ENCODE measurements at places on chromosomes 2 and 18.

DNA sequence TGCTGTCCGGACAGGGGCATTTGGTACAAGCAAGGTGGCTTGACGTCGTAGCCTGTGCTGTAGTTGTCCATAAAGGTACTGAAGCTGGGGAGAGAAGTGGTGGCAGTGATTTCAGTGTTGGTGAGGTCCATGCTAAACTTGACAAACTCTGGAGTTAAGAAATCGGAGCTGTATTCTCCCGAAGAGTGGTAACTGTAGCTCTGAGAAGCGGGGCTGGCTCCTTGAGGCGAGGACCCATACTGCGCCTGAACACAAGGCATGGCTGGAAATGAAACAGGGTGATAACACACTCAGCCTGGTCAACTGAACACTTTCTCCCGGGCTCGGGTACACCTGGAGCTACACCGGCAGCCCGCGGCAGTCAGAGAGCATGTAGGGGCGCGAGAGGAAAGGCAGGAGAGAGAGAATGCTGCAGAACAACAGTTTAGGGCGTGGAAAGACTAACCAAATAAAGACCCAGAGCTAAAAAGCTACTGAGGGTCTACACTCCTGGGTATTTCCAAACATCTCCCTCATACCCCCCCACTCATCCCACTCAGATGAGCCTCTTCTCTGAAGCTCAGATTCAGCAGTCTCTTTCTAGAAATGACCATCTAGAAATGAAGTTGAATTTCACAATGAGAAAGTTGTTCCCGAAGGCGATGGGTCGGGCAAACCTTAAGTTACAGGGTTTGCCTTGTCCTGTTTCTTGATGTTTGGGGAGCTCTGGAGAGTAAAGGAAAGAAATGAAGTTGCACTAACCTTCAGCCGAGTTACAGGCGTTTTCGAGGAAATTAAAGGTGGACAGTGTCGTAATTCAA, 2.4 kb downstream of the NR4A2 start:
- DNase-seq: no peak

GRCh38 chr2:185284696-185285095, 453.9 kb upstream of the FSIP2 start:
- DNase-seq: no peak

GRCh38 chr2:181846399-181847197, 44.9 kb upstream of the ITPRID2 start:
- no peak for DNase-seq

GRCh38 chr2:64652231-64653108, 1.2 kb downstream of the SERTAD2 start:
- no peak for DNase-seq

DNA sequence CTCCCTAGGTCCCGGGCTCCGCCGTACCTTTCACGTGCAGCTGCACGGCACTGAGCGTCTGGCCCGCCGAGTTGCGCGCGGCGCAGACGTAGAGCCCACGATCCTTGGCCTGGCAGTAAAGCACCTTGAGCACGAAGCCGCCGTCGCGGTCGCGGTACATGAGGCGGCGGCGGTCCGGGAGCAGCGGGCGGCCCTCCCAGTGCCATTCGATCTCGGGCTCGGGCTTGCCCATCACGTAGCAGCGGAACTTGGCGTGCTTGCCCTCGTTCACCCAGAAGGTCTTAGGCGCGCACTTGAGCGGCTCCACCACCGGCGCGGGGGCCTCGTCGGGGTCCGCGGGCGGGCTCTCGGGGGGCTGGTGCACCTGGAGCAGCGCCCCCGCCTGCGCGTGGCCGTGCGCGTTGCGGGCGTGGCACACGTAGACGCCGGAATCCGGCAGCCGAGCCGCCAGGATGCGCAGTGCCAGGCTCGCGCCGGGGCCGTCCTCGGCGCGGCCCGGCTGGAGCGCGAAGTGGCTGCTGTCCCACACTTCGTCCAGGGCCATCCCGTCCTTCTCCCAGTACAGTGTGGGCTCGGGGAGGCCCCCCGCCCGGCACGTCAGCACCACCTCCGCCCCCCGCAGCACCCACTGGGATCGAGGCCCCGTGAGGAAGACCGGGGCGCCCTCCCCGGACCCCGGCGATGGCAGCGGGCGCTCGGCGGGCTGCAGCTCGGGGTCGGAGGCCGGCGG, 980 bp downstream of the OBSL1 start:
- no peak for DNase-seq

DNA sequence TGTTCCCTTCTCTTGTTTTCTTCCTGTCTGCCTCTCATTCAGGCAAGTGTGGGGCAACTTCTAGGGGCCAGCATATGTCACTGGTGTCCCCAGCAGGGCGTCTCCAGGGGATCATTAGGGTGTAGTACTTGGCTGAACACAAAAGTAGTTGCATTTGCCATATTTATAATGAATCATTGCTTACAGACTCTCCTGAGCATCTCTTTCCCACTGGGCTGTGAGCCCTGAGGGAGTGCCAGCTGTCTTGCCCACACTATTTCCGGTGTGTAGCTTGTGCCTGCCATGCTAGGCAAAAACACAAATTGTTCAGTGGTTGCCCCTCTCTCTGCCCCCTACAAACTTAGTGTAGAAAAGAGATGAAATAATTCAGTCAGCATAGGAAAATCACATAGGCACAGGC, 40.8 kb upstream of the SCLY start:
- DNase-seq: no peak

DNA sequence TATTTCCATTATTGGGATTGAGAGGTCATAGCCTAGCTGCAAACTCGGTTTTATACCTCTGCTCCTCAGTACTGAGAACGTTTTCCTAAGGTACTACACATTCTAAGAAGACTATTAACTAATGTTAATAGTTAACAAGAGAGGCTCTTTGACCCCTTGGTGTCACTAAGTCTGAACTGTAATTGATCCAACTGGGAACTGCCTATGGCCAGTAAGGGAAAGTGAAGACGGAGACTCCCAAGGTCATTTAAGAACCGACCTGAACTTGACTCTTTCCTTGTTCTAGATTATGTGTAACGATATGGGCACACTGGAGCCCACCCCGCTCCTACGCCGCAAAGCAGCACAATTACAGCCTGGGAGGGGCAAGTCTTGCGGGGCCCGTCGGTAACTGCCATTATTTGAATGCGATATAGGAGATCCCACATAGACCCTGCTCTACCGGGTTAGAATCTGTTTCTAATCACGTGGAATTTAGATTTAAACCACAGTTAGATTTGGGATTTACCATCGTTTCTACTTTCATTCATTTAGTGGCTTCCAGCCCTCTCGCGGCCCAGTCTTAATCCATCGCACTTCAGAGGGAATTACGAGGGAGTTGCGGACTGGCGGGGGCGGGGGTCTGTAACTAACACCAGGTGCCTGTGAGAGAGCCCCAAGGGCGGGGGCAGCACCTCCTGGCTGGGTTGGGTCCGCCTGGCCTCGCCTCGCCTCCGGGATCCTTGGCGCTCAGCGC, 84.1 kb upstream of the EPB41L3 start:
- no peak for DNase-seq

DNA sequence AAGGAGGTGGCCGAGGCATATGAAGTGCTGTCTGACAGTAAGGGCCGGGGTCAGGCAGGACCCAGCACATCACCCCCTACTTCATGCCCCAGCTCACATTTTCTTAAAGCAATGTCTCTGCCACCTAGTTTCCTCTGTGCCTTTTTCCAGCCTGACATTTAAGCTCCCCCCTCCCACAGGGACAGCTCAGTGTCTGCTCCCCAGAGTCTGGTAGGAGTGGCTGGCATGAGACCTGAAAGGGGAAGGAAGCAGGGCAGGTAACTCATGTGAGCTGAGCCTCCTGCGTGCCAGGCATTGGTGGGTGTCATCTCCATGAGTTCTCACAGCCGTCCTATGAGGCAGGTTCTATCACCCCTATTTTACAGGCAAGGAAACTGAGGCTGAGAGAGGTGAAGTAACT, 1.5 kb downstream of the DNAJB2 start:
- DNase-seq: no peak

DNA sequence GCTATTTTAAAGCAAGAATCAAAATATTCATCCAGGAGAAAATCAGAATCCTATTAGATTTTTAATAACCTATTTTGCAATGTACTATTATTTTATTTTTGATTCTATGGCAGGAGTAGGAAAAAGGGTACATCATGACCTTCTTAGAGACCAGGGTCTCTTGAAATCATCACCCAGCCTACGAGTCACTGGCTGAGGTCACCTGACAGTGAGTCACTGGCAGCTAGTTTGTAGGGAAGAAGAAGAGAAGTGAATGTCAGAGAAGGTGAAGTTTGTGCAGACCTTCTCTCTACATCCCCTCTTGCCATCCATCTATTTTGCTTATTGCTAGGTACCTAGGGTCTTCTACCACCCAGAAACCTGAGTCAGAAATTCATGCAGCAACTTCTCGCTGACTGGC, 144.2 kb downstream of the ALK start:
- no peak for DNase-seq

- no peak for DNase-seq
Observed at GRCh38 chr2:55459279-55459678, 39.6 kb upstream of the CCDC88A start.

GRCh38 chr18:11495441-11495840, 114.0 kb upstream of the SLC35G4 start:
- DNase-seq: no peak

DNA sequence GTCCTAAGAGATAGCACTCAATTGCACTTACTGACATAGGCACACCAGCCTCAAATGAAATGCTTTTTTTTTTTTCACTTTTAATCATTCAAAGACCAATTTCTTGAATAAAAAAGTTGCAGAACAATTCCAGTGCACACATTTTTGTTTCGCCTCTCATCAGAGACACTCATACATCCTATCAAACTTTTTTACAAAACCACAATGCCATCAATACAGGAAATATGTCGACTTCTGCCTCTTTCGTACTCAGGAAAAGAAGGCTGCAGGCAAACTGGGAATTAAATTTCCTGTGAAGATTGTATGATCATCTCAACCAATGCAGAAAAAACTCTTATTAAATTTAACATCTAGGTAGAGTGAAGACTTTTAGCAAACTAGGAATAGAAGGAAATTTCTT, 112.4 kb downstream of the DNER start:
- no peak for DNase-seq

DNA sequence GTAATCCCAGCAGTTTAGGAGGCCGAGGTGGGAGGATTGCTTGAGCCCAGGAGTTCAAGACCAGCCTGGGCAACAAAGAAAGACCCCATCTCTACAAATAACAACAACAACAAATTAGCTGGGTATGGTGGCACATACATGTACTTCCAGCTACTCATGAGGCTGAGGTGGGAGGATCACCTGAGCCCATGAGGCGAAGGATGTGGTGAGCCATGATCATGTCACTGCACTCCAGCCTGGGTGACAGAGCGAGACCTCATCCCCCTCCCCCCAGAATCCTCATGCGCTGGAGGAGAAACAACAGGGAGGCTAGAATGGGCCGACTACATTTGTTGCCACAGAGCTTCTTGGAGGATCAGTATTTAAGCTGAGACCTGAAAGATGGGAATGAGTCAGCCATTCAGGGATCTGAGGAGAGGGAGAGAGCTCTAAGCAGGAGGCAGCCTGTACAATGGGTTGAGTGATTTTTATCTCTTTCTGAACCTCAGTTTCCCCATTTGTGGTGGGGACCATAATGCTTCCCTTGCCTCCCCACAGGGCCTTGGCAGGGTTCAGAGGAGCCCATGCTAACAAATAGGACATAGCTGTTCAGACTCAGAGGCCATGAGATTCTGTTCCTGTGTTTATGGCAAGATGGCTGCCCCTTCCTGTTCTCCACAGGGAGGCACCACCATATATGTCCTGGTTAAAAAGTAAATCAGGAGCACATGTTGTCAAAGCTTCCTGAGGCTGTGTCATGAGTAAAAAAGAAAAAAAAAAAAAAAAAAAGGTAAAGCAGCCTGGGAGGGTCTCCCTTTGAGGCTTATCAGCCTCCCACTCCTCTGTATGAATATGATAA, 131.4 kb upstream of the HAAO start:
- DNase-seq: no peak

GRCh38 chr2:47336259-47337238, 66.4 kb upstream of the MSH2 start:
- no peak for DNase-seq

GRCh38 chr2:237270520-237270919, 143.4 kb downstream of the COL6A3 start:
- DNase-seq: no peak

DNA sequence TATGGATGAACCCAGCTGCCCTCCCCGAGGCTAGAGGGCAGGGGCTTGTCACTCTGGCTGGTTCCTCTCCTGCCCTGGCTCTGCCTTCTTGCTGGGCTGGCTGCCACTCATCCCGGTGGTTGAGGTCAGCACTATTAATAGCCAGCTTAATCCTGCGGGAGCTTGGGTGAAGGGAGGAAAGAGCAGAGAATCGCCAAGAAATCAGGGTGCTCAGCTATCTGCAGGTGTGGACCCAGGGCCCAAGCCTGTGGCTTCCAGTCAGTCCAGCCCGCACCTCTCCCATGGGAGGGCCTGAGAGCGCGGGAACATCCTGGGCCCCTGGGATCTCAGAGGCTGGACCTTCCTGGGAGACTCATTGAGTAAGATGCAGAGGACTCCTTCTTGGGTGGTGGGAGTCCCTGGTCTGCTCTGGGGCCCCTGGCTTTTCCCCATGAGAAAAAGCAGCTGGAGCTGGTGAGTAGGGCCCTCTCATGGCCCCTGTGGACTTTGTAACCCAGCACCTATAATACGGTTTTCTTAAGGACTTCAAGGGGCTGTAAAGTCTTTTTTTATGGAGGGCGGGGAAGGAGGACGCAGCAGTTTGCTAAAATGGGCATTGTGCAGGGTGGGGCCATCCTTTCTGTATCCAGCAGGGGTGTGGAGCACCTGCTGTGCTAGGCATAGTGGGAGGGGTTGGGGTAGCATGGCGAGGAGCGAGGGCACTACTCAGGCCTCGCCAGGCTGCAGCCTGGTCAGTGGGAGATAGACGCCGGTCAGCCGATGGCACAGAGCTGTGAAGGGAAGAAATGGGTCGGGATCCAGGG, 27.4 kb upstream of the CNNM3 start:
- DNase-seq: no peak

GRCh38 chr2:138521821-138522220, 20.3 kb downstream of the SPOPL start:
- no peak for DNase-seq

DNA sequence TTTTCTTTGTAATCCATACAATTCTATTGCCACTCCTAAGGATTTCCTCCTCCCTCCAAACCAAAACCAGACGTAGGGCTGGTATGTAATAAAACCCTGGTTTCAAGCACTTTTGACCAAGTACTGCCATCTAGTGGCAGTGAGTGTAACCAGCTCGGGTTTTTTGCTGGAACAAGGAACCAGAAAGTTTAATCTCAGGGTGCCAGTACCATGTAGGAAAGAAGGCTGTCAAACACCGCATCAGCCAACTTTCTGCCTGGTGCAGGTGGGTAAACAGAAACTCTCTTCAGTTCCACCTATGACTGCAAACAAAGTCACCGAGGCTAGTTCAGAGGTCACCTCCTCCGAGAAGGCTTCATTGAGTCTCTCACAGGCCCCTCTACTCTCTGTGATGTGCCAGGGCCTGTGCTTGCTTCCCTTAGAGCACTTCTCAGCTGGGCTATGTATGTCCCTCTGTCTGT, 10.2 kb upstream of the THNSL2 start:
- peak; percentile 28 for DNase-seq
